ENCODE measurements at places on chromosomes 5 and 9.

- no peak for DNase-seq
These were observed 43.3 kb downstream of the ANKRD33B start for GRCh38 chr5:10607023-10607665.

DNA sequence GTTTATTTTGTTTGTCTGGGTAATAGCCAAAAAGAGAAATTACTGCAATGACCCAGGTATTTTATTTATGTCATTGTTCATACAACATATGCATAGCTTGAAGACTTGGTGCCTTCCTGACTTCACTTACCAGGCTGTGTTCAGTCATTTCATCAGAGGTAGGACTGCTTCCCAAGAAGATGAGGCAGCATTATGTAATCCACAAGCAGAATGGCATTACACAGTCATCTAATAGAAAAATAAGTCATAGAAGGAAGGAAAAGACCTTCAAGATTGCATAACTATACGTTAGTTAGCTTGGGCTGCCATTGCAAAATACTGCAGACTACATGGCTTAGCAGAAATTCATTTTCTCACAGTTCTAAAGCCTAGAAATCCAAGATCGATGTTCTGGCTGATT, 167.5 kb downstream of the NMUR2 start:
- DNase-seq, result no peak

GRCh38 chr9:82558346-82558745, 504.6 kb downstream of the RASEF start:
- no peak for DNase-seq

DNA sequence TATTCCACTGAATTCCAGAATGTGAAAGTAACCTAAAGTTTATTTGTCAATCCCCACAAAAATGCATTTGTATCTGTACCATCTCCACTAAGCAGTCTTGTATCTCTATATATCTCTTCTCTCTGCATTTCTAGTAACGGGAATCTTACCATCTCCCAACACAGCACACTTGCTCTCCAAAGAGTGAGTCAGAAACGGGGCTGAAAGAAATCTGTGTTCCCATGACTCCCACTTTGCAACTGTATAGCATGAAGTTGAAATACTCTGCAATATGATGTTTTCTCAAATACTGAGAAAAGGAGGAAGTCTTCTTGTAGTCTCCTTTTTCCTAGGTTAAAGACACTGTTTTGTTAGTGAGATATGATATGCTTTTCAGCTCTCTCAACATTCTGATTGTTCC, 848.8 kb upstream of the ACO1 start:
- DNase-seq, result no peak

- no peak for DNase-seq
These were observed 12.6 kb upstream of the DHFR start for GRCh38 chr5:80667384-80667783.

Measured in stimulated activated naive CD4-positive, alpha-beta T cell treated with Interleukin-2 at 50 U/mL for 16 hours (primary cell).